Left kidney (tissue), 8 donors: ENCODE measurements at places on chromosomes 11 and 22.

GRCh38 chr11:15931497-15931896 lies 424.8 kb downstream of the SOX6 start:
- DNase-seq = no peak

GRCh38 chr11:2473361-2474058 lies 28.7 kb downstream of the KCNQ1 start:
- DNase-seq = no peak

GRCh38 chr11:17579451-17579850 lies 32.4 kb downstream of the OTOG start:
- DNase-seq = no peak

DNA sequence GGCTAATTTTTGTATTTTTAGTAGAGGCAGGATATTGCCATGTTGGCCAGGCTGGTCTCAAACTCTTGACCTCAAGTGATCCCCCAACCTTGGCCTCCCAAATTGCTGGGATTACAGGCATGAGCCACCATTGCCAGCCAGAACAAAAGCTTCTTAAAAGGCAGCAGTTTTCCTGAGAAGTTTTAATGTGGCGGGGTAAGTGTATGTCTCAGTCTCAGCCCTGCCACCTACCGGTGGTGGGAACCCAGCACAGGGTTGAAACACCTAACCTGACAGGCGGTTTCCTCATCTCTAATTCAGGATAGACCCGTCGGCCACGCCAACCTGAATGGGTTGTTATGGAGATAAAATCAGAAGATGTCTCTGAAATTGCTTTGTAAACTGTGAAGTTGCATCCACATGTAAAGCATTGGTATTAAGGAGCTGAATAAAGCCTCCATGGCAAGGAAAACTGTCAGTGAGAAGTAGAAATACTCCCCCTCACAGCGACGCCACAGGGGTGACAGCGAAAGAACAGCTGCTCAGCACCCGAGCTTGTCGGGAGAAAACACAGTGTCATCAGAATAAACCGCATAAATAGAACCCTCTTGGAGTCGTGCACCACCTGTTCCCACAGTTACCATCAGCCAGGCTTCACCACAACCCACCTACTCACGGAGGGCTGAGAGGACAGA lies 165.9 kb upstream of the NCAM1 start:
- DNase-seq = no peak

DNA sequence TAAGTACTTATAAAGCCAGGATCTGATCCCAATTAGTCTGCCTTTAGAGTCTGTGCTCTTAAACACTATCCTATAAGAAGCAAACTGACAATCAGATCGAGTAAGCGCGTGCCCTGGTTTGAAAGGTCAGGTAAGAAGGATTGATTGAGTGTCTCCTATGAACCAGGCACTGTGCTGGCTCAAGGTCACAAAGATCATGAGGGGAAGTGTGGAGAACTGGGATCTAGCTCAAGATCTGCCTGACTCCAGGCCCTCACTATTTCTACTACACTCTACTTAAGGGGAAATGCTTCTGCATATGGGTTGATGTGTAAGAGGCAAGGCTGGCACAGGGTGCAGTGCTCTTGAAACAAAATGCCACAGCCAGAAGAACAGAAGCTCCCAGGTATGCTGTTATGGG lies 77.0 kb downstream of the ME3 start:
- DNase-seq = no peak

GRCh38 chr22:36381513-36382128 lies 6.1 kb downstream of the MYH9 start:
- no peak for DNase-seq

- no peak for DNase-seq
These were observed 7.8 kb upstream of the TMEM216 start for GRCh38 chr11:61384271-61385242.

GRCh38 chr11:65927904-65928397 lies 8.7 kb downstream of the DRAP1 start:
- no peak for DNase-seq

GRCh38 chr11:117588166-117588810 lies 208.7 kb downstream of the DSCAML1 start:
- no peak for DNase-seq

- no peak for DNase-seq
These were observed 63.4 kb downstream of the NAT10 start for GRCh38 chr11:34168642-34169420.

DNA sequence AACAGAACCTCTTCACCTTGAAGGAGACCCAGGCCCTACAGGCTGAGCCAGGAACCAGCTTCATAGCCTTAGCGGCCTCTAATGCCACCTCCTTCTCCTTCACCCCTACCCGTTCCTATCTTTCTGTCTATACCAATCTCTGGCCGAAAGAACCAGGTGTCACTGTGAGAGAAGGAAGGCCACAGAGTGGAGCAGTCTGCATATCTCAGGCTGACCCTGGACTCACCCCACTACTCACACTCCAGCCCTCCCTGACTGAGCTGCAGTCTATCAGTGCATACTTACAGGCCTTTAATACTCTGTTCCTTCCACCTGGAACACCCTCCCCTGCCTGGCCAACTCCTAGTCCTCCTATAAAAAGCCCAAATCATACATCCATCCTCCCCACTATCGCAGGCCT lies 32.7 kb downstream of the ARAP1 start:
- no peak for DNase-seq

- DNase-seq = no peak
These were observed 11.0 kb downstream of the CRELD2 start for GRCh38 chr22:49929211-49929979.

GRCh38 chr11:45927332-45927683 lies 4.9 kb downstream of the LARGE2 start:
- no peak for DNase-seq

- DNase-seq = no peak
These were observed 39.6 kb upstream of the GRIK4 start for GRCh38 chr11:120471994-120472393.

DNA sequence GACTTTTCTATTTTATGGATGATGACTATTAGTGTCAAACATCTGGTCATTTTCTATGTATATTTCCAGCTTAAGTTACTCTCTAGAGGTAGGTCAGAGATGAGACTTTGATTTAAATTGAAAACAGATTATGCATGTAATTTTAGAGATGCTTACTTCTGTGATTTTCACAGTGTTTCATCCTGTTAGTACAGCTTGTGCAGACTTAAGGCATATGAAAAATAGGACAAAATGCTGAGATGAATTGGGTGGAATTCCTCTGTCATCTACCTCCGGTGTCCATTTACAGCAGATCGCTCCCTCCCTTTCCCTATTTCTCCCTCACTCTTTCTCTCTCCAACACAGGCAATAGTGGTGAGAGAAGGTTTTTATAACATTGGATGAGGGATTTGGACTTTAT lies 14.1 kb downstream of the JAM3 start:
- DNase-seq = no peak

DNA sequence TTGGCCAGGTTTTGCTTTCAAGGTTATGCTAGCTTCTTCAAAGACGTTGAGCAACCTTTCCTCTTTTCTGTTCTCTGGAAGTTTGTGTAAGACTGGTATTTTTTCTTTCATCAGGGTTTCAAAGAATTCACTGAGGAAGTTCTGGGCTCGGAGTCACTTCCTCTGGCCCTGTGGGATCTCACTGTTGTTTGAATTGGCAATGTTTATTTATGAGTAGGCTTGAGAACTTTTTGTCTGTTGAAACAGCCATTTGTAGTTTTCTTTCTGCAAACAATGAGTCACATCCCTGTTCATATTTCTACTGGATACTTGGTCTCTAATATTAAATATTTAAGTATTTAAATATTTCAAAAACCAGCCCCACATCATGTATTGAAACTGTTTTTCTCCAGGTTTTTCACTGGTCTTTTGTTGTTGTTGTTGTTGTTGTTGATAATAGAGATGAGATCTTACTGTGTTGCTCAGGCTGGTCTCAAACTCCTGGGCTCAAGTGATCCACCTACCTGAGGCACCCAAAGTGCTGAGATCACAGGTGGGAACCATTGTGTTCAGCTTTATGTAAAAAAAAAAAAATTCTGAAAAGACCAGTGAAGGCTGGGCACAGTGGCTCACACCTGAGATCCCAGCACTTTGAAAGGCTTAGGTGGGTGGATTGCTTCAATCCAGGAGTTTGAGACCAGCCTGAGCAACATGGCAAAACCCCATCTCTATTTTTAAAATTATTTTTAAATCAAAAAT lies 26.9 kb downstream of the SUSD2 start:
- no peak for DNase-seq

- no peak for DNase-seq
These were observed 7.8 kb upstream of the AP1B1 start for GRCh38 chr22:29396126-29396525.

DNA sequence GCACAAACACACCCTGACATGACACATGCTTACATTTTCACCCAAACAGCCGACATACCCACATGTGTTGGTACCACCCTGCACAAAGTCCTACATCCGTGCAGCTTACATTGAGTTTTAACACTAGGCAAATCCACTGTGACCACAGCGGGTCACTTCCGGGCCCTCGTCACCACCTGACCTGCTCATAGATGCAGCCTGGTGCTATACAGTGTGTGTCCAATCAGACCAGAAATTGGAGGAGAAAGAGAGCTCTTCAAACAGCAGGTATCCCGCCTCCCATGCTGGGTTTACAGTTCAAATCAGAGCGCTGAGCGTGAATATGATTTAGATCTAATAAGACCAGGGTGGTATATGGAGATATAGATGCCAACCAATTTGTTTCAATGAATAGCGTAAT lies 35.4 kb downstream of the PHF21B start:
- no peak for DNase-seq
